ENCODE measurements at places on chromosomes 12 and 14.

GRCh38 chr12:91023326-91024004 is 18.7 kb upstream of the EPYC start:
- DNase-seq = no peak

- peak; percentile 79 for DNase-seq
These were observed 12.4 kb upstream of the SNAPC1 start for GRCh38 chr14:61749867-61750266.

DNA sequence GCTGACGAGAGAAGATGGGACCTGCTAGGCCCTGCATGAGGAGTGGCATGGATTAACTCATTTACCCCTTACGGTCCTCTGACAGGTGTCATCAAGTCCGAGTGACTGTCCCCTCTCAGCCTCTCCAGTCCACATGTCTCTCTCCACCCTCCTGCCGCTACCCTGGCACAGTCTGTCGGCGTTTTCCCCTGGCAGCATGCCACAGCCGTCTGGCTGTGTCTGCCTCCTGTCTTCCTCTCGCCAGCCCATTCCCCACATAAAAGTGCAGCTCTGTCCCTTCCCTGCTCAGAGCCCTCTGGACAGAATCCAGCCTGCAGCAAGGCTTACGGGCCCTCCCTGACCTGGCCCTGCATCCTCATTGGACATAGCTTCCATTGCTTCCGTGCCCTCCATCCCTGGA is 45.6 kb downstream of the UBE3B start:
- DNase-seq = no peak

GRCh38 chr12:100799770-100800169 is 5.2 kb downstream of the ANO4 start:
- no peak for DNase-seq

GRCh38 chr12:25058012-25058411 is 109.1 kb upstream of the BCAT1 start:
- DNase-seq = no peak

GRCh38 chr12:81010641-81011040 is 67.2 kb upstream of the ACSS3 start:
- DNase-seq = no peak

- DNase-seq = no peak
These were observed 252.2 kb upstream of the FOXN3 start for GRCh38 chr14:89669193-89669592.
